Effector memory CD8-positive, alpha-beta T cell (primary cell): ENCODE measurements at places on chromosomes 16 and 17.

- DNase-seq: peak; percentile 52
Observed at GRCh38 chr17:46940692-46941404, 17.9 kb downstream of the GOSR2 start.

DNA sequence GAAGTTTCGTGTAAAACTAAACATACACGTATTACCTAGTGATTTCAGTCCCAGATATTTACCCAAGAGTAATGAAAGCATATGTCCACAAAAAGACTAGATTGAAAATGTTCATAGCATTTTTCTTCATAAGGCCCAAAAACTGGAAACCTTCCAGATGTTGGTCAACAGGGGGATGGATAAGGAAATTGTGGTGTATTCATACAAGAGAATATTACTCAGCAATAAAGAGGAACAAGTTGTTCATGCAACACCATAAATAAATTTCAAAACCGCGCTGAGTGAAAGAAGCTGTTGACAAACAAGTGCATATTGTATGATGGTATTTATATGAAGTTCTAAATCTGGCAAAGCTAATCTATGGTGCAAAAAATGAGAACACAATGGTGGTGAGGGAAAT is 54.1 kb upstream of the NFAT5 start:
- DNase-seq: no peak

DNA sequence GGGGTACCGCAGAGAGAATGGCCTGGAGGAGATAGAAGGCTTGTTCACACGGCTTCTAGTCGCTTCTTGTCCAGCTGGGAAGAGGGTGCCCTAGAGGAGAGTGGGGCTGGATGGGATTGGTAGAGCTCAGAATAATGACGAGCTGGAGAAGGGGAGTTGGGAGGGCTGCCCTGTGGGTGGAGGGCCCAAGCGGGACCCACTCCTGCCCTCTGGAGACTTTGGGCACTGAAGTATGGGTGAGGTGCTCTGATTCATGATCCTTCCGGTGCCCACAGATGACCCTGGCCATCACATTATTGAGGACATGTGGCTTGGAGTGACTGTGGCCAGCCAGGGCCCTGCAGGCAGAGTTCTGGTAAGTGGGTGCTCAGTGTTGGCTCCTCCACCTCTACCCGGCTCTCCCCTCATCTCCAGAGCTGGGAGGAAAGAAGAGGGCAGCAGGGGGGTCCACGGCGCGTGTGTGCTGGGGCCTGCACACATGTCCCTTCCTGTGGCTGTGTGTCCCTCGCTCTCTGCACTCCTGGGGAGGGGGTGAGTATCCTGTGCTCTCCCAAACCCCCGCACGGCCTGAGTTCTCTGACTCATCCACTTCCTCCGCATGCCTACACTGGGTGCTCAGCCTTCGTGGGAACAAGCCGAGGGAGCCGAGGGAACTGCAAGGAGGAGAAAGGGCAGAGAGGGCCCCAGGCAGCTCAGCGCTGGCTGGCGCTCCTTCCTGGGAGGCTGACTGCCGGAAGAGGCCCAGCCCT is 8.5 kb downstream of the ITGA3 start:
- no peak for DNase-seq

- DNase-seq: no peak
Observed at GRCh38 chr17:45342871-45343526, 26.2 kb upstream of the MAP3K14 start.

DNA sequence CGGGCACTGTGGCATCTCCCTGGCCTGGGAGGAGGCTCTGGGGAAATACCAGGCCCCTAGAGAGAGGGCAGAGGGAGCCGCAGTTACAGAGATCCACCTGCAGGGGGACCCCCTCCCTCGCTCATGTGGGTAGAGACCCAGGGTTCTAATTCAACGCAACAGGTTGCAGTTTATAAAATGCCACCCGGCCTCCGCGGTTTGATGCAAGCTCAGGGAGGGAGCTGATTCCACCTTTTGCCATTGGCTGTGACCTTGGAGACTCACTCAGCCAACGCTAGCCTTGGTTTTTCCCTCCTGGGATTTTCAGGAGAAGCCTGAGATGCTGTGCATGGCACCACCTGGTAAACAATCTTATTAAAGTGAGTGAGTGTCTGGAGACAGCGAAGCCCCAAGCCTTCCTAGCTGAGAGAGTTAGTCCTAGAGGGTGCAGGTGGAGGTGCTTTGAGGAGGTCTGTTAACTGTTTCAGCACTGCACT is 12.1 kb downstream of the TTLL6 start:
- peak; percentile 70 for DNase-seq

DNA sequence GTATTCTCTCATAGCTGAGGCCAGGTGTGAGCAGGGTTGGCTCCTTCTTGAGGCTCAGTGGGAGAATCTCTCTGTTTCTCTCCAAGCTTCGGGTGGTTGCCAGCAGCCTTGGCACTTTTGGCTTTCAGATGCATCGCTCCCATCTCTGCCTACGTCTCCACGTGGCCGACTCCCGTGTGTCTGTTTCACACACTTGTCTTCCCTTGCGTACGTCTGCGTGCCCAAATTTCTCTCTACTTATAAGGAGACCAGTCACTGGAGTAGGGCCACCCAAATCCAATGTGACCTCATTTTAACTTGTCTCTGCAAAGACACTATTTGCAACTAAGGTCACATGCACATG is 14.7 kb downstream of the OSBPL7 start:
- DNase-seq: no peak

DNA sequence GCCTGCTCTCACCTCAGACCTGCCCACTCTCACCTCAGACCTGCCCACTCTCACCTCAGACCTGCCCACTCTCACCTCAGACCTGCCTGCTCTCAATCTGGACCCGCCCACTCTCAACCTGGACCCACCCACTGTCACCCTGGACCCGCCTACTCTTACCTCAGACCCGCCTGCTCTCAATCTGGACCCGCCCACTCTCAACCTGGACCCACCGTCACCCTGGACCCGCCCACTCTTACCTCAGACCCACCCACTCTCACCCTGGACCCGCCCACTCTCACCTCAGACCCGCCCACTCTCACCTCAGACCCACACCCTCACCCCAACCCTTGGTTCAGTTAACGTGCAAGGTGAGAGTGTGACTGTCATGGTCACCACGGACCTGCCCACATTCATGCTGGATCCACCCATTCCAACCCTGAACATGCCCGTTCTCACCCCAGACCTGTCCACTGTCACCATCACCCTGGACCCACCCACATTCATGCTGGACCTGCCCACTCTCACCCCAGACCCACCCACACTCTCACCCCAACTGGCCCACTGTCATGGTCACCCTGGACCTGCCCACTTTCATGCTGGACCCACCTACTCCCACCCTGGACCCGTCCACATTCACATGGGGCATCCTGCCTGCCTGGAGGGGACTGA is 31.2 kb upstream of the ENPP7 start:
- DNase-seq: no peak

GRCh38 chr17:28906276-28906675 is 3.4 kb upstream of the DHRS13 start:
- no peak for DNase-seq

DNA sequence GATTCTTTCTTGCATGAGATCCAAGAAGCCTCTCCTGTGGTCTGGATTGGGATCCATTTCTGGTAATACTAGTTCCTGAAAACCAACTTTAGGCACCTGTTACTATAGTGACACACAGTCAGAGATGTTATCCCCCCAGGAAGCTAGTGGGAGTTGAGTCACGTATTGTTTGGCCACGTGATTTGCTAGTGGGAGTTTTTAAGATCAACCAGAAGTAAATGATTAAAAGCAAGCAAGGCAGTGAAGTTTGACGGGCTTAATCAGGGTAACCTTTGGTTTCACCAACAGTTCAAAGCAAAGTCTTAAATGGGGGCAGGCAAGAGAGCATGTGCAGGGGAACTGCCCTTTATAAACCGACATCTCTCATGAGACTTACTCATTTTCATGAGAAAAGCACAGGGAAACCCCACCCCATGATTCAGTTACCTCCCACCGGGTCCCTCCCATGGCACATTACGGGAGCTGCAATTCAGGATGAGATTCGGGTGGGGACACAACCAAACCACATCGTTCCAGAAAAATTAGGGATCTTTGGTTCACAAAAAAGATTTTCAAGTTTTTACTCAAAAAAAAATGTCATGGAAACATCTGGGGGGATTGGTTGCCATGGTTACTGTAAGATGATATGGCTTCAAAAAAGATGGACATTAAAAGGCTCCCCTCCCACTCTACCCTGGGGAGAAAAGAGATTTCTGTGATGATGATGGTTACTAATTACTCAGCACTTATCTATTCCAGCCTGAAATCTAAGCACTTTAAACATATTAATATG is 483.1 kb upstream of the ERCC4 start:
- DNase-seq: no peak

- DNase-seq: peak; percentile 56
Observed at GRCh38 chr16:81873843-81874752, 95.0 kb downstream of the PLCG2 start.
